ENCODE measurements at places on chromosomes 5 and 9.

- DNase-seq, result no peak
Measured at GRCh38 chr5:34660444-34660843, 4.3 kb downstream of the RAI14 start.

- no peak for DNase-seq
Measured at GRCh38 chr9:89519366-89519805, 21.5 kb upstream of the SEMA4D start.

GRCh38 chr5:119255571-119256356 is 100.1 kb upstream of the TNFAIP8 start:
- no peak for DNase-seq

DNA sequence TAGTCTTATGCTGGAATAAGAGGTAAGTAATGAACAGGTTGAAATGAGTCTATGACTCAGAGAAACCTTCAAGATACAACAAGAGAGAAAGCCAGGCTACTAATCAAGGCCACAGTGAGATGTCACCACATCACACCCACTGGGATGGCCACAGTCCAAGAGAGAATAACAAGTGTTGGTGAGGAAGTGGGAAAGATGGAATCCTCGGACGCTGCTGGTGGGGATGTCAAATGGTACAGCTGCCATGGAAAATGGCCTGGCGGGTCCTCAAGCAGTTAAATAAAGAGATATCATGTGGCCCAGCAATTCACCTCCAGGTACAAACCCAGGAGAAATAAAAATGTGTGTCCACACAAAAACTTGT is 41.9 kb upstream of the NEURL1B start:
- no peak for DNase-seq

- DNase-seq, result no peak
Measured at GRCh38 chr9:136361047-136361753, 2.3 kb downstream of the DNLZ start.

DNA sequence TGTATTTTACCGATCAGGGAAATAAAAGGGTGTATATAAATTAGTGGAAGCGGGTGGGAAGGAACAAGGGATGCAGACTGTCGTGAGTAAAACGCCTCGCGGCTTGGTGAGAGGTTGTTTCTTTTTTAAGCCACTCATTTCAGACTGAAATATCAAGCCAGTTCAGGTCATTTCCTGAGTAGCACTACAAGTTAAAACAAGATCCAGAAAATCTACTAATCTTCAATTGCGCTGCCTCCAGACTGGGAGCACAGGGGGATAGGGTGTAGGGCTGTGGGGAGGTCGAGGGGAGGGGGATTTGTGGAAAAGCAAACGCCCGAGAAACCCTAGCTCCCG is 140.8 kb downstream of the TSSK1B start:
- no peak for DNase-seq

GRCh38 chr9:79222483-79222882 is 349.3 kb upstream of the TLE4 start:
- no peak for DNase-seq

GRCh38 chr9:128420651-128421481 is at the start of gene CERCAM:
Gene CERCAM, plus strand, starts transcription at chr9:128420857. Its CDS starts 21 bp downstream, at chr9:128420878.
- DNase-seq, result no peak

- no peak for DNase-seq
Measured at GRCh38 chr5:3530251-3530650, 65.4 kb upstream of the IRX1 start.

- DNase-seq, result no peak
Measured at GRCh38 chr5:73901455-73901854, 275.5 kb downstream of the ARHGEF28 start.

DNA sequence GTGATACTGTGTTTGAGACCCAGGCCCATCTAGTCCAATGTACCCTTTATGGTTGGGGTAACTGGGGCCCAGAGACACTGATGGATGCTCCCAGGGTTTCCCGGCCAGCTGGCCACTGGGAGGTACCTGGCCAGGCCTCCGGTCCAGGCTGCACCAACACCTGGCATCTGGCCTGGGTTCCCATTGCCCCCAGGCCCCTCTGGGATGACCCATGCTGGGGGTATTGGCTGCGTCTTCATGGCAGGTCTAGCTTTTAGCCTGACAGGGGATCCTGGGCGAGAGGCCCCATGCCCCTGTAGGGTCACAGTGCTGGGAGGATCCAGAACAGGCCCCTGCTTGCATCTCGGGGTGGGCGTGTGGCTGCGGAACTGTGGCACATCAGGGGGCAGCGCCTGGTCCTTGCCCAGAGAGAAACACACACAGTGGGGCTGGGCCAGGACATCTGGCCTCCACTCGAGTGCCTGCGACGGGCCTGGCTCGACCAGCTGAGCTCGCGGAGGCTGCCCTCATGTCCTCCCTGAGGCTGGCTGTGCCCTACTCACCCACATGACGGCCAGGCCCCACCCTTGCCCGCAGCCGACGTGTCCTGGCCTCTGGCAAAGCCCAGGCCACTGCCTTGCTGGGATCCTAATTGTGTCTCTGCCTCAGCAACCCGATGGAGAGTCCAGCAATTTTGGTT is 21.5 kb upstream of the COL5A1 start:
- DNase-seq, result no peak

GRCh38 chr5:135324897-135325650 is 74.0 kb downstream of the MACROH2A1 start:
- no peak for DNase-seq

DNA sequence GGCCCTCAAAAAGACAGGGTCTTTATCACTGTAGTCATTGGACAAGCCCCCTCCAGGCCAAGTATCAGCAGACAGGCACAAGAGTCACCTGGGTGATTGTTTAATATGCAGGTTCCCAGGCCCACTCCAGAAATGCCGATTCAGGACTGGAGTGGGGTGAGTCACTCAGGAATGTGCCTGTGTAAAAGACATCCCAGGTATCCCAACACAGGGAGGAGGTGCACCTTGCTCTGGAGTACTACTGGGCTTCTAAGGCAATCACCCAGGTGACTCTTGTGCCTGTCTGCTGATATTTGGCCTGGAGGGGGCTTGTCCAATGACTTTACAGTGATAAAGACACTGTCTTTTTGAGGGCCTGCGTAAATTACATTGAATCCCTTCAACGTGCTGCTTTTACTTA is 40.6 kb downstream of the ACTL7B start:
- no peak for DNase-seq

- DNase-seq, result no peak
Measured at GRCh38 chr5:168851902-168852321, 272.7 kb upstream of the PANK3 start.

GRCh38 chr9:111078391-111079038 is 40.2 kb upstream of the LPAR1 start:
- no peak for DNase-seq

DNA sequence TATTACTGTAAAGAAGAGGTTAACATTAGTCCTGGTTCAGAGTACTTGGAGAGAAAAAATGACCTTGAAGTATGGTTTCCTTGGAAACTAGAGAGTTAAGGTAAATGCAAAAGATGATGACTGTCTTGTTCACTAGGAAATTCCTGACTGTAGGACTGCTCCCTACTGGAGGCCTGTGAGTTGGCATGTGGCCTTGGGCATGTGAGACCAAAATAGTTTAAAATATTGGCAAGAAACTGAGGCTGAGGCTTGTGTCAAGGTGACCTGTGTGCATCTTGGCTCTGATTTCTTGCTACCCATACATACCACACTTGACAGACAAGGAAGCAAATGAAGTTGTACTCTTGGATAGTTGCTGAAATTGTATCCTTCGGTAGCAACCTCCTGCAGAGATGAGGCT is 96.5 kb downstream of the TARS1 start:
- DNase-seq, result no peak

DNA sequence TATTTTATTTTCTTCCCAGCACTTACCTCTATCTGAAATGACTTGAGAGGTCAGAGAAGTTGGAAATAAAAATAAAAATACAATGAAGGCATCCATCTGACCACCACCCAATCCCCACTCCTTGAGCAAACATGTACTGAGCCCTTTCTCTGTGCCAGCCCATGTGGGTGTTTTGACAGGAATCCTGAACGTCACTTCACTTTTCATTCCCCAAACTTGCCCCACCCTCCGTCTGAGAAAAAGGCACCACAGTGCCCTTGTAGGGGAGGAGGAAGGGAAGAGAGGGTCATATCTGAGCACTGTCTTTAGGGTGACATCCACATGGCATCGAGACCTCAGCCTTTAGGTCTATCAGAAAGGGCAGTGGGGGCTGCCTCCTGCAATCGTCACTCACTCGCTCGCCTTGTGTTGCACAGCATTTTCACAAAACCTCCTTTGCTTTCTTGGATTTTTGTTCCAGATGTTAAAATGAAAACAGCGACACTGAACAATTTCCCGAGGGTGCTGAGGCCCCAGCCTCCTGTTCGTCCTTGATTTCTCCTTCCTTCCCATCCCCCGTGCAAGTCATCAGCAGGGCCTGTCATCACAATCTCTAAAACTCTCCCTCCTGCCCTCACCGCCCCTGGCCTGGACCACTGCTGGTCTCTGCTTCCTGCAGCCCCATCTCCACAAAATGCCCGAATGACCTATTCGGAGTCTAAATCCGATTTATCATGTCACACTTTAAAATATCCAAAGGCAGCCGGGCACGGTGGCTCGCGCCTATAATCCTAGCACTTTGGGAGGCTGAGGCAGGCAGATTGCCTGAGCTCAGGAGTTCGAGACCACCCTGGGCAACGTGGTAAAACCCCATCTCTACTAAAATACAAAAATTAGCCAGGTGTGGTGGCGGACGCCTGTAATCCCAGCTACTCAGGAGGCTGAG is 13.0 kb downstream of the HIGD2A start:
- DNase-seq, result no peak

- DNase-seq, result no peak
Measured at GRCh38 chr5:108515517-108516105, 133.7 kb upstream of the FBXL17 start.

DNA sequence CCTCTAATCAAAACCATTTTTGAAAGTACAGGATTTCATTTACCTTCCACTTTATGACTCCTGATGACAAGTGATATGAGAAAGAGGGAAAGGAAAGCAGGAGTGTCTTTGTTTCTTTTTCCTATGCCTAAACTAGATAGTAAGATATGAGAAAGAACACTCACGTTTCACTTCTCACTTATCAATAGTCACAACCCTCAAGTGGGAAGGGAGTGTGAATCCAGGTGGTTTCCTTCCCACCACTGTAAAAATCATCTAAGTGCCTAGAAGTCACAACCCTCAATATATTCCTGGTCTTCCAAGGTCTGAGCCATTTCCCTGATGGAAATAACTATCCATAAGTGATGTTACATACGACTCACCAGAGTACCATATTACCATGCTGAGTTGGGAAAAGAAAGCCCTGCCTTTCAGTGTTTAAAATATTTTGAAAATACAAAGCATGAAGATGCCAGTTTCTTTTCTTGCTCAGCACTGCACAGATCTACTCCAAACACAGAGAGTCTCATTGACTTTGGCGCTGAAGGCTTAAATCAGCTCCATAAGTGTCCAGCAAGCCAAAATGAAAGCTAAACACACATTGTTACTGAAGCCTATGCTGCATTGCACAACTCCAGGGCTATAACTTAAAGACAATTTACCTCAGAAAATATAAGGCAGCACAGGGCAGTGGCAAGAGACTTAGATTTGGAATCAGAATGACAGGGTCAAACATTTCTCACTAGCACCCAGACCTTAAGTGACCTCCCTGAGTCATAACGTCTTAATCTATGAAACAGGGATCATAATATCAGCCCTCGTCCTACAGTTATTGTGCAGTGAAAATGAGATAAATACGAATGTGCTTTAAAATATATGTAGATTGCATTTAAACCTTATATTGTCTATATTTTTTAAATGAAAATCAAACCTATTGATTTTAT is 301.2 kb downstream of the KIAA0825 start:
- no peak for DNase-seq

- no peak for DNase-seq
Measured at GRCh38 chr9:128529191-128529590, 23.2 kb upstream of the SPTAN1 start.

GRCh38 chr5:133149345-133149744 is 97.5 kb downstream of the HSPA4 start:
- no peak for DNase-seq

DNA sequence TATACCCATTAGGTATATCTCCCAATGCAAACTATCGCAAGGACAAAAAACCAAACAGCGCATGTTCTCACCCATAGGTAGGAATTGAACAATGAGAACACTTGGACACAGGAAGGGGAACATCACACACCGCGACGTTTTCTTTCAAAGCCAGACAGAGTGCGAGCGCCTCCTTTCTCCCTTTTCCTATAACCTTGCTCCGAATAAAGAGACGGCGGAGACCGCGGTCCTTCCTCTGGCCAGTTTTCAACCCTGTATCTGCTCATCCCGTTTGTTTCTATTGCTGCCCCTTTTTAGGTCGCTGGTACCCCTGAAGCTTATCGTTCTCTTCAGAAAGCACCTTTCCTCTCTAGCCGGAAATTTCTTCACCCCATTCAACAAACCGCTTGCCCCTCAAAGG is 1.3 kb downstream of the LVRN start:
- DNase-seq, result no peak

DNA sequence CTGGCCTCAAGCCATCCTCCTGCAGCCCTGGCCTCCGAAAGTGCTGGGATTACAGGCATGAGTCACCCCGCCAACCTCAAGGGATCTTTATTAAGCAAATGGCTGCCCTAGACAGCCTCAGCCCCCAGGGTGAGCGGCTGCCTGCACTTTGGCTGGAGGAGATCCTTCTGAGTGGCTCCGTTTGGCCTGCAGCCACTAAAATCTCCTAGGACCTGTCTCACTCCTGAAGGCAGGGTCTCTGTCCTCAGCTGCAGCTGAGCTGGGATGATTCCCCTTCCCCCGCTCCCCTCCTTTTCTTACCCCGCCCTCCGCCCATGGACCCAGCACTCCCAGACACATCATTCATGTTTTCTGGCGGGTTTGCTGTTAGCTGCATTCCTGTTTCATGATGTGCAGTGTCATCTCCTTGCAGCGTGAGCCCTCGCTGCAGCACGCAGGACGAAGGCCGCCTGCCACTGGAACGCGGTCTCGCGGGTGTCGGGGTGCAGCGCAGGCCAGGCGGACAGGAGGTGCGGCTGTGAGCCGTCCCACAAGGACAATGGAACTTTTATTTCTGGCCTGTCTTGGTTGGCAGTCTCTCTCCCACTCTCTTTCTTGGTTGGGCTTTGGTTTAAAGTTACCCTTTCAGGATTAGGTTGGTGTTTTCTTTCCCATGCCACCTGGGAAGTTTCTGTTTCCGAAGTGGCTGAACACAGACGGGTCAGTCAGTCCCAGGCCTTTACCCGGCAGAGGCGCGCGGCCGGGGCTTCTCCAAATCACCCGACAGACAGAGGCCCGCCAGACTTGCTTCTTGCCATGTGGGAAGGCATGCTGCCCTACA is 137.1 kb downstream of the FOXD1 start:
- DNase-seq, result no peak

- no peak for DNase-seq
Measured at GRCh38 chr9:135907006-135907430, 328 bp downstream of the CAMSAP1 start.

DNA sequence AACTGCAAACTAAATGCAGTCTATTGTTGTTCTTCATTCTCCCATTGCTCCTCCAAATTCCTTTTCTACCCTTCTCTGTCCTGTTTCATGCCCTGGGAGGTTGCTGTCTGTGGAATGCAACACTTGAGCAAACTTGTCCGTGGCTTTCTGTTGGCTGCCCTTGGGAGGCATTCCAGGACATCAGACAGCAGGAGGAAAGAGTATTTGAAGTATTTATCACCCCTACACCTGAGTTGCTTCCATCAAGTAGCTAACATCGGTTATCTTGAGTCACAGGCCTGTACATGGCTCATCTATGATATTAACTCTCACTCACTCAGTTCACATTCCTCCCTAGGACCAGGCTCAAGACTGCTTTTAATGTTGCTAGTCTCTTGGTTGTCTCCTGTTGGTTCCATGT is 803.4 kb upstream of the CDH6 start:
- no peak for DNase-seq

All from stimulated activated CD4-positive, alpha-beta T cell treated with anti-CD3 and anti-CD28 coated beads, TNF-alpha, amount 100 ng/mL, for 48 hours (primary cell).